RPMI7951 (cell line): ENCODE measurements at places on chromosomes 2 and 18. TPM values are rescaled to one million over a fixed set of nuclear protein-coding genes. Genes with fewer than 3 reads are reported as not detected.

Gene LYG2
- not detected in 2 replicates for total RNA-seq

Gene KCNG3
- total RNA-seq = under 0.01 and 0.29 TPM in 2 replicates

Gene DPP4
- 2.8 and 3.1 TPM in 2 replicates for total RNA-seq

Gene SUMO1
- 210 and 276 TPM in 2 replicates for total RNA-seq

Gene CABYR
- total RNA-seq = 9.7 and 15.6 TPM in 2 replicates

Gene TTC32
- 13.0 and 18.0 TPM in 2 replicates for total RNA-seq

Gene EFEMP1
- 3.7 and 5.7 TPM in 2 replicates for total RNA-seq

Gene ABCG8
- not detected in 2 replicates for total RNA-seq

Gene M1AP
- total RNA-seq = 0.36 TPM in 1 of 2 replicates, not detected in the other

Gene C2orf81
- total RNA-seq = 1.2 and 1.3 TPM in 2 replicates

Gene POTEI
- total RNA-seq = not detected in 2 replicates

Gene SRD5A2
- total RNA-seq = not detected in 2 replicates

Gene RESP18
- not detected in 2 replicates for total RNA-seq

Gene IHH
- total RNA-seq = not detected in 2 replicates

Gene POTEF
- not detected in 2 replicates for total RNA-seq

Gene SYT4
- not detected in 2 replicates for total RNA-seq

Gene STAT1
- 86.4 and 101 TPM in 2 replicates for total RNA-seq

Gene CTAGE1
- total RNA-seq = 0.68 and 1.3 TPM in 2 replicates

Gene DLX2
- 0.72 and 1.3 TPM in 2 replicates for total RNA-seq

Gene FZD7
- total RNA-seq = 29.4 and 32.4 TPM in 2 replicates

Gene ZFAND2B
- total RNA-seq = 49.6 and 55.1 TPM in 2 replicates

Gene SERPINB13
- not detected in 2 replicates for total RNA-seq

Gene DPY30
- 149 and 158 TPM in 2 replicates for total RNA-seq

Gene GPR39
- 36.0 and 39.9 TPM in 2 replicates for total RNA-seq

Gene DNER
- 109 and 126 TPM in 2 replicates for total RNA-seq

Gene SPDYA
- total RNA-seq = 0.20 and 0.60 TPM in 2 replicates

Gene MOGAT1
- total RNA-seq = 0.24 and 0.29 TPM in 2 replicates

Gene TUBA4B
- not detected in 2 replicates for total RNA-seq

Gene GATA6
- 2.9 and 3.3 TPM in 2 replicates for total RNA-seq

Gene SLC16A14
- not detected in 2 replicates for total RNA-seq

Gene SNTG2
- not detected in 2 replicates for total RNA-seq

Gene TMEM150A
- 5.5 and 6.2 TPM in 2 replicates for total RNA-seq

Gene TRIM43B
- total RNA-seq = not detected in 2 replicates

Gene RTP5
- not detected in 2 replicates for total RNA-seq

Gene CDH2
- 35.8 and 43.7 TPM in 2 replicates for total RNA-seq

Gene TRIM43
- total RNA-seq = not detected in 2 replicates

Gene ROCK2
- total RNA-seq = 36.6 and 45.4 TPM in 2 replicates

Gene BCL2L11
- 2.3 and 5.3 TPM in 2 replicates for total RNA-seq

Gene ARHGAP15
- 1.9 and 2.8 TPM in 2 replicates for total RNA-seq

Gene REEP1
- total RNA-seq = not detected in 2 replicates

Gene TFPI
- 57.2 and 73.3 TPM in 2 replicates for total RNA-seq

Gene UGT1A9
- total RNA-seq = not detected in 2 replicates
